SK-N-SH (cell line): ENCODE measurements at places on chromosomes 13 and 19. TPM values are rescaled to one million over a fixed set of nuclear protein-coding genes. Genes with fewer than 3 reads are reported as not detected.

CBLC gene
- not detected in 2 replicates for polyA plus RNA-seq

ATXN8OS gene
- not detected in 2 replicates for polyA plus RNA-seq

LRFN3 gene
- 2.1 and 5.4 TPM in 2 replicates for polyA plus RNA-seq

RPL28 gene
- polyA plus RNA-seq, result 2,297 and 2,368 TPM in 2 replicates

NOTCH3 gene
- polyA plus RNA-seq, result 4.5 and 7.0 TPM in 2 replicates

ALOX5AP gene
- 1.2 and 1.3 TPM in 2 replicates for polyA plus RNA-seq

OR4F17 gene
- polyA plus RNA-seq, result not detected in 2 replicates

KIR3DL2 gene
- polyA plus RNA-seq, result not detected in 2 replicates

POU2F2 gene
- 0.15 and 0.49 TPM in 2 replicates for polyA plus RNA-seq
